ENCODE measurements at places on chromosomes 16 and 17. TPM values are rescaled to one million over a fixed set of nuclear protein-coding genes. Genes with fewer than 3 reads are reported as not detected.

The TRAF4 gene
- total RNA-seq: 36.8 TPM

The ABCC6 gene
- under 0.01 TPM for total RNA-seq

DNA sequence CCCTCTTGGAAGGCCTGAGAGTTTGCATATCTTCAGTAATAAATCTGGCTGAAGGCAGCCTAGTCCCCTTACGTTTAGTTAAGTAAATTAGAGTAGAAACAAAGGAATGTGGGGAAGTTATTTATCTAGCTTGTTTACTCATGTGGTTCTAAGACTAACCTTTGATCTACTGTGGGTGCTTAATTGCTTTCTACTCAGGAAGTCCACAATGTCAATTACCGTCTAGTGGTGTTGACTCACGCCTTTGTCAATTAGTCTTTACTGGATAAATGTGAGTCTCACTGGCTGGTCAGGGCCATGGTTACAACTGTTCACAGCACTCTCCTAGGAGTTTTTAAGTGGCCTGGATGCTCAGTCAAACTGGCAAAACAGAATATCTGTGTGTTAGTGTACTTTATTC lies 2338.4 kb downstream of the TP53TG3F start:
- no peaks in the 10 kb centered on the region for H3K4me1 ChIP-seq
- DNase-seq: no peak
- H3K4me3 ChIP-seq: no peak overlapping the region
- H3K27me3 ChIP-seq: no peaks in the 10 kb centered on the region

The TEKT5 gene
- total RNA-seq: 0.29 TPM

The ADGRG1 gene
- total RNA-seq: 0.29 TPM

The SRL gene
- not detected for total RNA-seq
